Kidney epithelial cell (primary cell): ENCODE measurements at places on chromosomes 7 and 10.

GRCh38 chr7:54878339-54878738, 119.3 kb upstream of the SEC61G start:
- no peak for DNase-seq

DNA sequence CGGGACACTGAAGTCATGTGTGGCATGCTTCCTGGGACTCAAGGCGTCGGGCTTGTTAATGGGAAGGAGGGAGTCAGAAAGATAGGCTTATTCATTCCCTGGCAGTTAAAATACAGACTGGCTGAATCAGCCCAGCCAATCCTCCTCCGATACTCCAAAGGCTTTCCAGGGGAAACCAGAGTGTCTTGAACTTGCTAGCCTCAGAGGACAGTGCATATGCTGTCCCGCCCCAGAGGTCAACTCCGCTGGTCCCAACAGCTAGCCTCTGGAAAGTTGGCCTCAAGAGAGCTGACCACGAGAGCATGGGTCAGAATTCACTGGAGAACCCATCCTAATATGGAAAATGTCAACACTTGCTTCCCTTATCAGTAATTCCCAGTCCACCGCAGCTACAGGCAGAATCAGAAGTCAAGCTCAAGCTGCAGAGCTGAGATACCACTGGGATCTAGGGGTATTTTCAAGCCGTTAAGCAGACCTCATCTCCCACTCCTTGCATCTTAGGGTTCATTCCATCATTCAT, 43.0 kb downstream of the ELMO1 start:
- DNase-seq, result no peak

GRCh38 chr10:28684986-28685580, 7.8 kb downstream of the BAMBI start:
- no peak for DNase-seq

- no peak for DNase-seq
Measured at GRCh38 chr10:78755877-78756455, 312.8 kb upstream of the ZMIZ1 start.

DNA sequence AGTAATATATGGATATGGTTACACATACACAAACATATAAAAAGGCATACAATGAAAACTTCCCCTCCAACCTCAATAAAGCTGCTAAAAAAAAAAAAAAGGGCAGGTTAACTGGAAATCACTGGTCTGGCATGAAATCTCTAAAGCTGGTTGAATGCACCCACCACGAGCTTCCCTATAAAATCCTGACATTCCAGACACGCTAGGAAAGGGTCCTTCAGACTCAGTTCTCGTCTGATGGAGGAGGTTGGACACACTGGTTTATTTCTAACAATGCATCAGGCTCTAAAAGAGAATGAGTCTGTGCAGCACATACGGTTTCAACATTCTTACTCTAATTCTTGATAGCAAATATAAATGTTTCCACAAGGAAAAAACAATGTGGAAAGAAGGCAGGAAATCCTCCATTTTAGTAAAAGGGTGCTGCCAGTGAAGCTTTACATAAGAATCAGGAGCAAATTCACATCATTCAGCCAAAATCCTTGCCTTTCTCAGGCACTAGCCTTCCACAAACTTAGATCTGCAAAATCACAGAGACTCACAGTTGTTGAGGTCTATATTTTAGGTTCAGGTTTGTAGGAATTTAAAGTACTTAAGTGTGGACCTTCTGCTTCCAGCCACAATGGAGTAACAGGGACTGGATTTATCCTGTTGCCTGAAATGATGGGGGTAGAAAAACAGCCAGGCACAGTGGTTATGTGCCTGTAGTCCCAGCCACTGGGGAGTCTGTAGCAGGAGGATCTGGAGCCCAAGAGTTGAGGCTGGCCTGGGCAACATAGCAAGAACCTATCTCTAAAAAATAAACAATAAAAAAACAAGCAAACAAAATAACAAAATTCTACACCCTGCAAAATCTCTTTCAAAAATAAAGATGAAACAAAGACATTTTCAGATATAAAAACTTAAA, 73.5 kb downstream of the CYTH3 start:
- no peak for DNase-seq

- DNase-seq, result no peak
Measured at GRCh38 chr10:24007359-24007758, 201.6 kb upstream of the KIAA1217 start.

GRCh38 chr10:62636825-62637248, 167.7 kb upstream of the ADO start:
- no peak for DNase-seq

- no peak for DNase-seq
Measured at GRCh38 chr7:28005075-28005846, 175.3 kb downstream of the JAZF1 start.

DNA sequence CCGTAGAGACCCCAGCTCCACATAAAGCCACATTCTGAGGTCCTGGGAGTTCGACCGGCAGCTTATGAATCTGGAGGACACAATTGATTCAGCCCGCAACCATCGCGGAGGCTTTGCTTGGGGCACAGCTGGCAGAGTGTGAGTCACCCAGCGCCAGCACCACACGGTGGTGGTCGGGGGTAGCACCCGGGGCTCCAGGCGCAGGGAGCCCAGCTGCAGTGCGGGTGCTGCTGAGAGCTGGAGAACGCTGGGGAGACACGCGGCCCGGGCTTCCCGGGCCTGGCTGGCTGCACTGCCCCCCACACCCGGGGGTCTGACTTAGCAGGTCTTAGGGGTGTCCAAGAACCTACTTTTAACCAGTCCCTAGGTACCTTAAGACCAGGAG, 87.9 kb downstream of the PAXIP1 start:
- no peak for DNase-seq

GRCh38 chr10:60865198-60865783, 78.7 kb downstream of the RHOBTB1 start:
- no peak for DNase-seq

DNA sequence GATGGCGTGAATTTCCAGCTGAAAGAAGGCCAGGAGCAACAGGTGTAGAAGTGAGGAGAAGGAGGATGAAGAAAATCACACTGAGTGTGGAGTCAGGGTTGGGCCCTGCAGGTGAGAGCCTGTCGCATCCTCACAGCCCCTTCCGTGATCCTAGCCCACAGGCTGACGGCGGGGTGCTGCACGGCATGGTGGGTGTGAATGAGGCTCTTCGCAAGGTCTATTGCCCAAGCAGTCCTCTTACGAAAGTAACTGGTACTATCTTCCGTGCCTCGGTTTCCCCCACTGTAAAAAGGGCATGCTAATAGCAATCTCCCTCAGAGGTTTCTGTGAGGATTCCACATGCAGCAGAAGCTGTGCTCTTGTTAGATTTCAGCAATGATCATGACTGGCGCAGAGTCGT, 129.9 kb upstream of the TNS3 start:
- no peak for DNase-seq

DNA sequence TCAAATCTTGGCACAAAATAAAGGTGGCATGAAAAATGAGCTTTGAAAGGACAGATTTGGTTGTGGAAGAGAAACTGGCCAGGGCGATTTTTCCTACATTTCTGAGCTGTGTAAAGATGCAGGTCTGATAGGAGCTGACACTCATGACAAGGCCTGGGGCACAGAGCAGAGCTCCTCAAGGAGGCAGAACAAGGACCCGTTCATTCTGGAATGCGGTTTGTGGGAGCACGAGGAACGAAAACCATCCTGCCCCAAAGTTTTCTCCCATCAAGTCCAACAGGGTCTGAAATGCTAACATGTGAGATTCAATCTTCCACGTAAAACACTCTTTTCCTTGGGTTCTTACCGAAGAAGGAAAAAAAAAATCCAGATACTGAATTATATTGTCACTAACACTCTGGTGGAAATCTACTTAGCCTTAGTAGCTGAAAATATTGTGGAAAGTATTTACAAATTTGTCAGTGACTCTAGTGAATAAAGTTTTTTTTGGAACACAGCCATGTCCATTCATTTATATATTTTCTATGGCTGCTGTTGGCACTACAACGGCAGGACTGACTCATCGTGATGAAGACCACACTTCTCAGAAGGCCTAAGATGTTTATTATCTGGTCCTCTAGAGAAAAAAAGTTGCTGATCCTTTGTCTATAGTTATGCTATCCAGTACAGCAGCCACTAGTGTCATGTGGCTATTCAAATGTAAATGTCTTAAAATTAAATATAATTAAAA, 215.7 kb downstream of the BAMBI start:
- no peak for DNase-seq

DNA sequence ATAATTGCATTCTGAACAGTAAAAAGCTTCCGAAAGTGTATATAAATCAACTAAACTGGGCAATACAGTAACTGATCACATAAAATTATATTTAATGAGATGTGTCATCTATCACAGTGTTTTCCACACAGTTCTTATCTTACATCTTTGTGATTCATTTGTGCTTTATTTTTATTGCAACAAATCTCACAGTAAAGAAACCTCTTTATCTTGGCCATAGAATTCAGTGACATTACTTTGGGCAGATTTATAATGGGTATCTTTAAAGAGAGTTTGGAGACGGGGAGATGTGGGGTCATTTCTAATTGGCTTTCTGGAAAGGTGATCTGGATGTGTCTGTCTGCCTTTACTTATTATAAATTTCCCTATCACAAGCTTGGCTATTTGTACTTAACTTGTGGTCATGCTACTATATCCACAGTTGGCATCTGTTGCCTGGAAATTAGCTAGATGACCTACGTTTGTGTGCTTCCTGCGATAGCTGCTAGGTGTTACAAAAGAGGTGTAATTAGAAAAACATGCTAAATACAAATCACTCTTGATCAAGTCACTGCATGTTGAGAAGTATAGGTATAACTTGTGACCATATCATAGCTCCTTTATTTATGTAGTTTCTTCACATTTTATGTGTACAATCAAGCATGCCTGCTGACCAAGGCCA, 123.8 kb downstream of the ARID5B start:
- no peak for DNase-seq

GRCh38 chr7:143295870-143296269, 7.7 kb downstream of the CASP2 start:
- no peak for DNase-seq

- no peak for DNase-seq
Measured at GRCh38 chr7:1503390-1503789, 799 bp downstream of the INTS1 start.

GRCh38 chr10:79430936-79431335, 14.5 kb downstream of the ZCCHC24 start:
- no peak for DNase-seq

- DNase-seq, result no peak
Measured at GRCh38 chr10:115856580-115856979, 416.4 kb downstream of the GFRA1 start.

DNA sequence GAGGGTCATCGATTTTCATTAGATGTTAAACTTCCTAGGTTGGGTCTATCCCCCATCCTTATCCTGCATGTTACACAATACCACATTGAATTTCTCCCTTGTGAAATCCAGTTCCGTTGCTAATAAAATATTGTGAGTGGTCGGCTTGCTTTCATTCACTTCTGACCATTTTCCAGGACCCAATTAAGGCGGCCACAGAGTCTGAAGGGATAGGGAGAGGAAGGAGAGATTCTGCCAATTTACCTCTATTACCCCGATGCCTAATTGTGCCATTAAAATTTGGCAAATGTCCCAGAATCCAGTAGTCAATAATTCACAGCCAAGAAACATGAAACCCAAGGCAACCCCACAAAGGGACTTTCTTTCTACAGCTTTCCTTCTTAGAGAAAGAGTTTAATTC, 129.9 kb downstream of the IPMK start:
- peak; percentile 21 for DNase-seq
